A549 treated with dexamethasone at 1 μM for 4 hours (cell line): ENCODE measurements at places on chromosomes 1 and 21. TPM values are rescaled to one million over a fixed set of nuclear protein-coding genes. Genes with fewer than 3 reads are reported as not detected.

The DIPK1A gene
- total RNA-seq = 7.6 to 9.5 TPM (median 8.9 TPM) in 5 replicates

The LCE1E gene
- total RNA-seq = not detected in 5 replicates

The PAPPA2 gene
- total RNA-seq = 0.01 to 0.02 TPM (median 0.01 TPM) in 4 of 5 replicates, not detected in the other

The PGLYRP3 gene
- total RNA-seq = not detected in 5 replicates

The IL23R gene
- not detected in 5 replicates for total RNA-seq
